ENCODE measurements at places on chromosomes 4 and X.

DNA sequence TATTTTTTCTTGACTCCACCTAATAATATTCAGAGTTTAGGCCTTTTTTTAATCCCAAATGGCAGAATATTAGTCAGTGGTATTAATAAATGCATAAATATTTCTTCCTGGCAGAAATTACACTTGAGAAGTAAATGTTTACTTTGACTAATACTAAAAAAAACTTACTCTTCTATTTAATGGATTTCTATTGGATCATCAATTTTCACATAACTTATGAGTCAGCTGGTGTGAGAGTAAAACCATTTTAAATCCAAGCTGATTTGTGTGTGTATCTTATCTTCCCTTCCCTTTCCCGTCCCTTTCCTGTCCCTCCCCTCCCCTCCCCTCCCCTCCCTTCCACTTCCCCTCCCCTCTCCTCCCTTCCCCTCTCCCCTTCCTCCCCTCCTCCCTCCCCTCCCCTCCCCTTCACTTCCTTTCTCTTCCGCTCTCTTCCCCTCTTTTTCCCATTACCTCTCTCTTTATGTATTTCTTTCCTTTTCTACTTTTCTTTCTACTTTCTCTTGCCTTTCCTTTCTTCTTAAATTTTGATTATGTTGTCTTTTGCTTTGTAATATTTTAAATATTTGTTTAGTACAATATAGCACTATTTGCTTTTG is 630.1 kb upstream of the EPHA5 start:
- no peak for DNase-seq

- peak; percentile 78 for DNase-seq
These were observed 137.1 kb downstream of the MID1 start for GRCh38 chrX:10483191-10483831.

- DNase-seq = no peak
These were observed 33.5 kb downstream of the NAT8L start for GRCh38 chr4:2092669-2093053.

DNA sequence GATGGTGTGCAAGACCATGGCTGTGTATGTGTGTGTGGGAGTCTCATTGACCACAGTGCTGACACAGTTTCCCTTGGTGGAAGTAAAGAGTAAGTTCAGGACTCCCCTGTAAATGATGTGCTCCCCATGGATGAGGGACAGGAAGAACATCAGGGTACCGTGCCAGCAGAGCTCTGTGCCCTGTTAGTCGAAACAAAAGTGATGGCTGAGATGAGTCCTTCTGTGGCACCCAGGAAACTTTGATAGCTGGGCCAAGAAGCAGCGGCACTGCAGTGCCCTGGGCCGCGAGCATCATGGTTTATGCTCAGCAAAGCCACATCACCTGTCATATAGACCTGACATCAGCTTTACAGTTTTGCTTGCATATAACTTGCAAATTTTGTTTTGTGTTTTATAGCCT is 61.4 kb upstream of the CLDN34 start:
- no peak for DNase-seq

GRCh38 chr4:145566768-145567167 is 52.4 kb upstream of the MMAA start:
- no peak for DNase-seq

- peak; percentile 59 for DNase-seq
These were observed at the start of gene HEPH for GRCh38 chrX:66163849-66164411. Gene HEPH (plus strand): TSS chrX:66164247. CDS start chrX:66170571, 6,324 bp downstream.

DNA sequence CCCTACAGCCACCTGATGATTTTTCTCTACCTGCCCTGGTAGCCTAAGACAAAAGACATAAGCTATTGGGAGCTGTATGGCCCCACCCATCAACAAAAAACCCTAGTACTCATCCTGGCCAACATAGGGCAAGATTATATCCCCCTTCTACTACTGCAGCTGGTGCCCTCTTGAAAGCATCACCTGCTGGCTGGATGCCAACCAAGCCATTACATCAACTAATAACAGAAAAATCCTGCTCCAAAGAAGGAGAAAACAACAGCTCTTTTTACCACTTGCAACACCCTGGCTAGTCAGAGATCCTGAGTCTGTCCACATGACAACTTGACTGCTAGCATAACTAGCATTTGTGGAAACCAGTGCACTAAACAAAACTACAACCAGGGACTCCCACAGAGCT is 43.6 kb upstream of the UPRT start:
- no peak for DNase-seq

DNA sequence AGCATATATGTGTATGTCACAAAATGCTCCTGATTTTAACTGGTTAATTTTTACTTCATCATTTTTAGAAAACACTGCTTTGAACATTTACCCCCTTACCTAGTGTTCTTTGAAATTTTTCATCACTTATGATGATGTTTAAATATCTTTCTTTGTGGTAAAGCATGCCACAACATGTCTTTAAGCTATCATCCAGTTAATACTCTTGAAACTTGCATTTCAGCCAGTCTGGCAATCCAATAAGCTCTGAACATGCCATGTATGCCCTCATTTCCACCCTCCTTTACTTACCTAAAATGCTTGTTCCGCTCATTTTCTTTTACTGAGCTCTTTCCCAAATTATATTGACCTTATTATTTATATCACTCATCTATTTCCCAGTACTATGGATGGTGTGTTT is 581.2 kb downstream of the RAPGEF2 start:
- no peak for DNase-seq

DNA sequence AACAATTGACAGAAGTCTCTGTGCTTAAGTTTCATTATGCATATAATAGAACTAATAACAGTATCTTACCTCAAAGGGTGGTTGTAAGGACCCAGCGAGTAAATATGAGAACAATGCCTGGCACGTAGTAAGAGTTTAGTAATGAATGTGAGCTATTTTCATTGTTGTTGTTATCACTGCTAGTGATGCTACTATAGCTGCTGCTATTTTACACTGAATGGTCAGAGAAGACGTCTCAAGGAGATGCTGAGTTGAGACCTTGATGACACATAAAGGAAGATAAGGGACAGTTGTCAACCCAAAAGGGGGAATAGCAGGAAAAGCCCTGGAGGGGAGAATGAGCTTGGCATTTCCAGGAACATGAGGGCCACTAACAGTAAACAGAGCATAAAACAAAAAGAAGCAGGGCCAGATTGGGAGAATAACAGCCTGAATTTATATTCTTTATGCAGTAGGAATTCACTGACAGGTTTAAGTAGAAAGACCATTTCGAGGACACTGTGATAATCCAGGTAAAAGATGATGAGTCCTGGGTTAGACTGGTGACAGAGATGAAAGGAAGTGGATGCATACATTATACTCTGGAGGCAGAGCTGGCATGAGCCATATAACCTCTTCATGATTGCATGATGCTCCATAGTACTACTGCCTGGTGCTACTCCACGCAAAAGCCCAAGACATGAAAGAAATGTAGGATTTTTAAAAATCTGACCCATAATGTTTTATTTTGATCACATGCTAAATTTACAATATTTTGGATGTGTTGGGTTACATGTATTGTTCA is 23.1 kb downstream of the ATP8A1 start:
- no peak for DNase-seq

DNA sequence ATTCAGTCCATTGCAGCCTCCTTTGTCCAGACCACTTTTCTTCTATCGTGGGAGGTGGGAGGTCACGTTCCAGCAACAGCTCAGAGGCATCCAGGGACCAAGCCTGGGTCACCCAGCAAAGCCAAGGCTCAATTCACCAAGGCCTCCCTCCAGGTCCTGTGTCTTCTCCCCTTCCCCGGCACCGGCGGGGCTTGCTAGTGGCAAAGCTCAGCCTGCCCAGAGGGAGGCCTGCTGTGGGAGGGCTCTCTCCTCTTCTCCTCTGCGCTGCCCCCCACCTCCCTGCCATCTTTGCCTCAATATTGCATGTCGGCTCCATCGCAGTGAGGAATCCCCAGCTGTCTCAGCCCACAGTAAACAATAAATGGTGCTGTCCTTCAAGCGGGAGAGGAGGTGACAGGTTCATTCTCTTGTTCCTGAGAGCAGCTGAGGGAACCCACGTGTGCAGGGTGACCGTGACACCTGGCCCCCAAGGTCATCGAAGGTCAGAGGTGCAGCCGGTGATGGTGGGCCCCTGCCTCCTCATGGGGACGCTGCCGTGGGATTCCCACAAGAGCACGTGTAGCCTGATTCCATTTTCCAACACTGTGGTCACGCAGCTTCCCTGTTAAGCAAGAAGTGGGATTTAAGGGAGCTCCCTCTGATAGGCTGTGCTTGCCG is 111.5 kb upstream of the PSAPL1 start:
- no peak for DNase-seq

DNA sequence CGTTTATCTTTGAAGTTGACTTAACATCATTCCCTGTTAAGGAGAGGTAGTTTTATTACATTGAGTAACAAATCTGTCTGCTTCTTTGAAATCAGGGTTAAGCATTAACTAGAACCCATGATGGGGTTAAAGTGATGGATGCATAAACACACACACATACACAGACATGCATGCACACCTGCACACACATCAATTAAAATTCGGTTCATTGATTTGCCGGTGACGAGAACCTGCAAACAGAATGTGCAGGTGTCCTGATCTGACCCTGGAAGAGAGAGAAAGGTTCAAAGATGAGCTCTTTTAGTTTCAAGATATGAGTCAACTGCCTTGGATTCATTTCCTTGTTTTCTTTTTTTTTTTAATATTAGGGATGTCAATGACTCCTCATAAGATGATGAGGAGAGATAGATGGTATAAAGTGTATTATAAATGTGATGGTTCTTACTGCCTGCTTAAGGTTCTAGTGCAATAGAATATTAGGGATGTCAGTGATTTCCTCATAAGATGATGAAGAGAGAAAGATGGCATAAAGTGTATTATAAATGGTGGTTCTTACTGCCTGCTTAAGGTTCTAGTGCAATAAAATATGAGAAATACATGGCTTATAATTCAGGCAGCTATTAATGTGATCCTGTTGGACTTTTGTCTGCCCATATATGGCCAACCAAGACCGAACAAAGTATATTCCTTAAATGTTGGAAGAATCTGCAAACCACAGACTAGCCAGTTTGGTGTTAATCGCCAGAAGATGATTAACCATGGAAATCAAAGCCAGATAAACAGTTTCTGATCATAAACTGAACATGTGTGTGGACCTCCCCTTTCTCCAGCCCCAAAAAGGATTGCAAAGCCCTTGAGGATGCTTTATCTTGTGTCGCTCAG is 14.1 kb upstream of the CD99 start:
- DNase-seq = no peak

- DNase-seq = no peak
These were observed 63.1 kb downstream of the SLC10A7 start for GRCh38 chr4:146458594-146458993.

DNA sequence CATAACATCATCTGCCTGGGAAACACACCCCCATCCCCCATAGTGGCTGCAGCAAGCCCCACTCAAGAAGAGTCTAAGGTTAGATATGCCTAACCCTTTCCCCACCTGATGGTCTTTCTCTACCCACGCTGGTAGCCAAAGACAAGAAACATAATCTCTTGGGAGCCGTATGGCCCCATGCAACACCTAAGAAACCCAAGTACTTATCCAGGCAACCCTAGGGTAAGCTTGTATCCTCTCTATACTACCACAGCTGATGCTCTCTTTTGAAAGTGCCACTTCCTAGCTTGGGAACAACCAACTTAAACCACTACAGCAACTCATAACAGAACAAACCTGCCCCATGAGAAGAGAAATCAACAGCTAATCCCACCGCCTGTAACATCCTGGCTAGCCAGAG is 161.1 kb downstream of the MSN start:
- no peak for DNase-seq

GRCh38 chr4:185204238-185204910 is 574 bp upstream of the CFAP97 start:
- DNase-seq = no peak

GRCh38 chr4:13298655-13299054 is 185.5 kb downstream of the RAB28 start:
- DNase-seq = peak; percentile 20

- peak; percentile 86 for DNase-seq
These were observed 72.9 kb downstream of the CLNK start for GRCh38 chr4:10611673-10612072.

- DNase-seq = peak; percentile 47
These were observed 14.4 kb downstream of the ITGB1BP2 start for GRCh38 chrX:71315917-71316316.

GRCh38 chr4:159042868-159043267 is 60.0 kb upstream of the RAPGEF2 start:
- DNase-seq = no peak

DNA sequence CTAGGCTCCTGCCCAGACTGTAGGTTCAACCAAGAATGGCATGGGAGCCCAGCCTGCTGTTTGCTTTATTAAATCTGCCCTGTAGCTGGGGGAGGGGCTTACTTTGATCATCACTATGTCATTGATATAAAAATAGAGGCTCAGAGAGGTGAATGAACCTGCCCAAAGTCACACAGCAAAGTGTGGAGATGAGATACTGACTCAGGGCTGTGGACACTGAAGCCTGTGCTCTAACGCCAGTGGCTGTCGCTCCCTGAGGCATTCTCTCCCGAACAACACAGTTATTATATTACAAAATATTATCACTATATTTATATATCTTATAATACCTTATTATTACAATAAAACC is 3.5 kb downstream of the MSANTD1 start:
- DNase-seq = no peak

- no peak for DNase-seq
These were observed 136.8 kb downstream of the CHRNA9 start for GRCh38 chr4:40471923-40472322.

DNA sequence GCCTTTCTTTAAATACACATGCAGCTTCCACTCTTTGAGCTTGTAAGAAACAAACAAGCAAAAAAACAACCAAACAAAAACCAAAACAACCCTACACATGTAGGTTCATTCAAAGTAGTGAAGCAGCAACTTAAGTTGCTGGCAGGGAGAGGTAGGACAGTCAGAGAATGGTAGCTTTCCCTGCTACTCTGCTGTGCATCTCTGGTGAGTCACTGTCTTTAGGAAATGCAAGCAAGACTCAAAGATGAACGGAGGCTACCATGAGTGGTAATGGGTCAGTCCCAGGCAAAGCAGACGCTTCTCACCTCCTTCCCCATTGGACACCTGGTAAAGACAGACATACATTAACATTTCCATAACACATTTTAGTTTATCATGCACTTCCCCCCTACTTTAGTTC is 43.2 kb downstream of the PGRMC2 start:
- DNase-seq = no peak

GRCh38 chr4:40990899-40991265 is 223.5 kb downstream of the APBB2 start:
- DNase-seq = peak; percentile 66

DNA sequence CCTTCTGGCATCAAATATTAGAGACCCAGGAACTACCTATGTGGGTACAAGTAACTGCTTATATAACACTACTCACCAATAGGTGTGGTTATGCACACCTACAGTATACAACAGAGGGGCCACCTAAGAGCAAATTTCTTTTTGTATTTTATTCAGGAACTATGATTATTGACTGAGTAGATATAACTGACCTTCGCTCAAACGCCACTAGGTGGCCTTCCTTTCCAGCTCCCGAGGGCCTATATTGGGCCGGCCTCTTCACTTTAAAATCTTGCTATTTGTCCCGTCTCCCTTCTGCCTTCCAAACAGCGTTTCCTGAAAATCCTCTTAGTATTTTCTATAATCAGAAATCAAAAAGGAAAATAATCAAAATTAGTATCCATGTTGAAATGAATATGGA is 19.9 kb upstream of the PABPC5 start:
- no peak for DNase-seq

GRCh38 chr4:2858451-2859217 is 15.0 kb downstream of the ADD1 start:
- DNase-seq = peak; percentile 47

All from fibroblast of pulmonary artery (primary cell).